Stimulated activated CD8-positive, alpha-beta memory T cell treated with anti-CD3 and anti-CD28 coated beads, Interleukin-15, amount 100 ng/mL, for 48 hours (primary cell): ENCODE measurements at places on chromosomes 6 and 20.

GRCh38 chr6:146336191-146336590 is 207.4 kb upstream of the RAB32 start:
- DNase-seq, result no peak

DNA sequence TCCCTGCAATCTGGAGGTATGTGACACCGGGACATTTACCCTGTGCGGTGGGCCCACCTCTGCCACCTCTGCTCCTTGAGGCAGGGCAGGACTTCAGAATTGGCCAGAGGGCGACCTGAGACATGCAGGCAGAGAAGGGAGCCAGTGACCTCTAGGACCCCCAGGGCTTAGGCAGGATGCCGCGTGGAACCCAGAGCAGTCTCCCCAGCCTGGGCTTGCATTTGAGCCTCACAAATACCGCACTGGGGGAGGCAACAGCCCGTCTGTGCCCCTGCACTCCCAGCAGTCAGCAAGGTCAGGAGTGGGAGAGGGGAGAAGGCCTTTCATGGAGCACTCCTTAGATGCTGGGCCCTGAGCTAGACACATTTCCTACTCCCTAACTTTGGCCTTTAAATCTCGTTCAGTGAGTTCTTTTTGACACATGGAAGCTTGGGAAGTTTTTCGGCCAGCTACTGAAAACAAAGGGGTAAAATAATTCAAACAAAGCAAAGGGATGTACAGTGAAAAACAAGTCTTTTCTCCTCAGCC is 41.7 kb downstream of the C20orf203 start:
- DNase-seq, result no peak

DNA sequence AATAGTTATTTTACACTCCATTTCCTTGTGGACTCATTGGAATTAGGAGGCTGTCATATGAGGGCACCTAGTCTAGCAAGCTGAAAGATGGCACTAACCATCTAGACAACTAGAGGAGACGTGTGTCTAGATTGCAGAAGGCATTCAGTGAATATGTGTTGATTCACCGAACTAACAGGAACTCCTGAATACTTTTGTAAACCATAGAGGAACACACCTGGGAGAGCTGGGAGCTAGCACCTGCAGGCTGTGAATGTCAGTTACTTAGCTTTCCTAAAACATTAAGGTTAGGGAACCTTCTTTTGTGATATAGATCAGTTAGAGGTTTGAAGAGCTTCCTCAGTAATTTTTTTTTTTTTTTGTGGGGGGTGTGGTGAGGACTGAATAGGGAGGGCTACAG is 7.7 kb downstream of the OPN5 start:
- DNase-seq, result no peak

- DNase-seq, result no peak
Observed at GRCh38 chr6:122472022-122472340, 374 bp upstream of the SERINC1 start.

- DNase-seq, result no peak
Observed at GRCh38 chr6:137040393-137040792, 4.4 kb downstream of the IL20RA start.

- DNase-seq, result no peak
Observed at GRCh38 chr6:84645000-84645399, 119.4 kb downstream of the TBX18 start.

DNA sequence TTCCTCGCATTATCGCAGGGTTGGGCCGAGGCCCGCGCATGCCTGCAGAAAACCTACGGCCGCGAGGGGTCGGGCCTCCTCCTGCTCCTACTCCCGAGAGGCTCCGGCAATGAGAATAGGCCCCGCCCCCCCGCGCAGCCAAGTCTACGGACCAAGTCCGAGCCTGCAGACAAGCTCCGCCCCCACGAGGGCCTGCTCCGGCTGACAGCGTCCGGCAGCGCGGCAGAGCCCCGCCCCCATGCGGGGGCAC is 3.1 kb upstream of the GPSM3 start:
- peak; percentile 100 for DNase-seq

DNA sequence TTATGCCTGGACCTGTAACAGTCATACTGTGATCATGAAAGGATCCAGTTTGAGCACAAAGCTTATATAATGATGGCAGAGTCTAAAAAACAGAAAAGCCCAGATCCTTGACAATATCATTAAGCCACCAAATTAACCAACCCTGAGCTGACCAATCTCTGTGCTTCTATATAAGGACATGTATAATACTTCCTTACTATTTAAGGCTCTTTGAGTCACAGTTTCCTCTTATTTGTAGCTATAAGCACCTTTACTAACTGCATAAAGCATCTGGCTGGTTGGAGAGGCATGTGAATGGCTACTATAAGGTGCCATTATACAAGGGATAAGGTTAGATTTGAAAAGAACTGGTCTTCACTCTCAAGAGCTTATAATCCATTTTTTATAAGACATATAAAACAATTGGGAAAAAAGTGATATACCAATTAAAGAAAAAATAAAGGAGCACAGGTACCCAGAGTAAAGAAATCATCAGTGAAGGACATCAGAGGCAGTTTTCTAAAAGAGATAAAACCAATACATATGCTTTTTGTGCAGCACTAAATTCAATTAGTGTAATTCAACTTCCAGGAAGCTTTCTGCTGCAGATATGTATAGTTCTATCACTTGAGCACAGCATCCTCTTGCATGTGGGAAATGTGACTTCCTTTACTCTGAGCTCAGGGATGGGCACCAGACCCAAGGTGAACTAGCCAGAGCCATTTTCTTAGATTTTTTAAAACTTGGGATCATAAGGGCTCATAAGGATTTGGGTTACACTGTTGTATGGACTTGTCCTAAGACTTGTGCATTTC is 121.0 kb downstream of the BTBD9 start:
- no peak for DNase-seq

DNA sequence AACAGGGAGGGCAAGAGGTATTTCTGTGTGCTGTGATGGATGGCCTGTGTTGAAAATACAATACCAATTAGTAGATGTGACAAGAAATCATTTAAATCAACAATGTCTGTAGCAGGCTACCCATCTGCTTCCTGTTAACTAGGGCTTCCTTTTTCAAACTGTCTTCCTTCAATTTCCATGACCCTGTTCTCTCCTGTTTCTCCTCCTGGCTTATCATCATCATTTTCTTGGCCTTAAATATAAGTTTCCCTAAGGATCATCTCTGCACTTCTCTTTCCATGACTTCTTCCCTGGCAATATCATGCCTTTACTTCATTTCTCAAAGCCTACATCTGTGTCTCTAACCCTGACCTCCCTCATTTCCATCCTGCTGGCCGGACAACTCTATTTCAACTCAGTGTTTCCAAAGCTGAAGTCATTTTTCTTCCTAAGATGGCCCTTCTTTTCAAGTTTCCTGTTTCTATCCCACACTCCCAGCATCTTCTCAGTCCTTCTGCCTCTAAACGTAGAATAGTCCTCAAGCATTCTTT is 18.2 kb downstream of the ZC2HC1B start:
- no peak for DNase-seq

GRCh38 chr6:37331047-37331446 is 22.7 kb upstream of the RNF8 start:
- no peak for DNase-seq

- DNase-seq, result no peak
Observed at GRCh38 chr6:89895276-89895874, 1.1 kb downstream of the GJA10 start.

GRCh38 chr6:105651969-105652368 is 249.1 kb upstream of the PREP start:
- no peak for DNase-seq

GRCh38 chr20:10513931-10514575 is 78.9 kb downstream of the SLX4IP start:
- no peak for DNase-seq

DNA sequence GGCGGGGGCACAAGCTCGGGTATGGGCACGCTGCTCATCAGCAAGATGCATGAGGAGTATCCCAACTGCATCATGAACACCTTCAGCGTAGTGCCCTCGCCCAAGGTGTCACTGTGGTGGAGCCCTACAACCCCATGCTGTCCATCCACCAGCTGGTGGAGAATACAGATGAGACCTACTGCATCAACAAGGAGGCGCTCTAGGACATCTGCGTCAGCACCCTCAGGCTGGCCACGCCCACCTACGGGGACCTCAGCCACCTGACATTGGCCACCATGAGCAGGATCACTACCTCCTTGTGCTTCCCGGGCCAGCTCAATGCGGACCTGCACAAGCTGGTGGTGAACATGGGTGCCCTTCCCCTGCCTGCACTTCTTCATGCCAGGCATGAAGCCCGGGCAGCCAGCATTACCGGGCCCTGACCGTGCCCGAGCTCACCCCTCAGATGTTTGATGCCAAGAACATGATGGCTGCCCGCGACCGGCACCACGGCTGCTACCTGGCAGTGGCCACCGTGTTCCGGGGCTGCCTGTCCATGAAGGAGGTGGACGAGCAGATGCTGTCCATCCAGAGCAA is 12.8 kb downstream of the GABRR2 start:
- no peak for DNase-seq

- no peak for DNase-seq
Observed at GRCh38 chr20:33850159-33850558, 39.0 kb downstream of the CHMP4B start.

- DNase-seq, result no peak
Observed at GRCh38 chr6:30776390-30777154, 32.2 kb upstream of the IER3 start.

DNA sequence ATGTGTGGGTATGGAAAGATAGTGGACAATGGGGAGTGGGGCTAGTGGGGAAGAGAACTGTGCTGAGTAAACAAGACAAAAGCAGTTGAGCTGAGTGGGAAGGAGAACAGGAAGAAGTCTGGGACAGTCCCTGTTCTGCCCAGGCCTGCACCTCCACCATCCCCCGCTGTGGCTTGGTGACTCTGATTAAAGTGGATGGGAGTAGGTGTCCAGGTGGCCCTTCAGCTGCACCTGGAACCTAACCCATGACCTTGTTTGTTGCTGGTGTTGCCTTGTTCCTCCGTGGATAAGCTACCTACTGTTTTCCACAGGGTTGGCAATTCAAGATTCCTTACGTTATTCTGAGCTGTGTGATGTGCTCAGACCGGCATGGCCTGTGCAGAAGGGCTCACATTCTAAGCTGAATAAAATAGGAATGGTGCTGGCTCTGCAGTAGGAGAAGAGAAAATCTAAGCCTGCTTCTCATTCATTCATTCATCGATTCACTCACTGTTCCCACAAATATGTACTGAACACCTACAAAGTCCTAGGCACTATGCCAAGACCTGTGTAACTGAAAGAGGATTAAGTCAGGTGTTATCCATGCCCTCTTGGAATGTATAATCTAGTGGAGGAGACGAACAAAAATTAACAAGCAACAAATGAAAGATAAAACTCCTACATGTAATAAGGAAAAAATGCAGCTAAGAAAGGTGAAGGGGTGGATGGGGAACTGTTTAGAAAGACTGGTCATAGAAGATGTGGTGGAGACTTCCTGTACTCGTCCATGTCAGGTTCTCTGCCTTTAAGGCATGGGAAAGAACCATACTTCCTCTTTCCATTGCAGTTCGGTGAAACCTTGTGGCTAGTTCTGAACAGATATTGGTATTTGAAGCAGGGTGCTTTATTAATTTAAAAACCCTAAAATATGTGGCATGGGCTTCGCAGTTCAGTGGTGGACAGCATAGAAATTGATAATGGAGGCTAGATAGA is 10.1 kb upstream of the CALHM6 start:
- DNase-seq, result no peak

DNA sequence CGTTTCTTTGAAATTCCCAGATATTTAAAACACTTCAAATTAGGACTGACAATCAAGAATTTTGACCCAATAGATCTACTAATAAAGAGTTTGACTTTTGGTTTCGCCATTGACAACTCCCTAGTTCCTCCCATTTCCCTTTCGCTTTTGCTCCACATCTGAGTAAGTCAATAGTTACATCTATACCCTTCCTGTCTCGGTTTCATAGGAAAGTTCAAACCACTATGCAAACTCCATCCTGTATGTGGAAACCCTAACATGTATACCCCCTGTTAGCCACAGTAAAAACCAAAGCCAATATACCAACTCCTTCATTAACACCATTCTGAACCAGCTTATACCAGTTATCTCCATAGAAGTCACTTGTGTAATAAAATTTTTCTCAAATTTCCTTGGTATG is 311.1 kb downstream of the MMUT start:
- no peak for DNase-seq

GRCh38 chr6:46491628-46492547 is 639 bp upstream of the RCAN2 start:
- no peak for DNase-seq

GRCh38 chr6:45548657-45549515 is 171.2 kb upstream of the SUPT3H start:
- no peak for DNase-seq

DNA sequence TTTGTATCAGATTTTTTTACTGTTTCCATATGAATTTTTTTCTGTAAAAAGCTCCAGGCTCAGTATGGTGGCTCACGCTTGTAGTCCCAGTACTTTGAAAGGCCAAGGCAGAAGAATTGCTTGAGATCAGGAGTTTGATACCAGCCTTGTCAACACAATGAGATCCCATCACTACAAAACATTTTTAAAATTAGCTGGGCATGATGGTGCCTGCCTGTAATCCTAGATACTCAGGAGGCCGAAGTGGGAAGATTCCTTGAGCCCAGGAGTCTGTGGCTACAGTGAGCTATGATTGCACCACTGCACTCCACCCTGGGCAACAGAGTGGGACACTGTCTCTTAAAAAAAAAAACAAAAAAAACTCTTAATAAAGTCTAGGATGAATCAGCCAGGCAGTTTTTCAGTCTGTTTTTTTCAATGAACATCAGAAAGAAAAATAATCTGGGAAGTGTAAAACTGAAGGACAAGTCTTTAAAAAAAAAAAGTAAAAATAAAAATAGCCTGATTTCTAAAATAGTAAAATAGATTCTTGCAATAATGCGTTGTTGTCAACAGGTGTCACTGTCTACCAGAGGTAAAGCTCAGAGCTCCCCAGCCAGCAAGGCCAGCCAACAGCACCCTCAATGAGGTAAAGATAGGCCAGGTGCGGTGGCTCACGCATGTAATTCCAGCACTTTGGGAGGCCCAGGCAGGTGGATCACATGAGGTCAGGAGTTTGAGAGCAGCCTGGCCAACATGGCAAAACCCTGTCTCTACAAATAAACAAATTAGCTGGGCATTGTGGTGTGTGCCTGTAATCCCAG is 9.3 kb upstream of the ATG5 start:
- DNase-seq, result no peak

DNA sequence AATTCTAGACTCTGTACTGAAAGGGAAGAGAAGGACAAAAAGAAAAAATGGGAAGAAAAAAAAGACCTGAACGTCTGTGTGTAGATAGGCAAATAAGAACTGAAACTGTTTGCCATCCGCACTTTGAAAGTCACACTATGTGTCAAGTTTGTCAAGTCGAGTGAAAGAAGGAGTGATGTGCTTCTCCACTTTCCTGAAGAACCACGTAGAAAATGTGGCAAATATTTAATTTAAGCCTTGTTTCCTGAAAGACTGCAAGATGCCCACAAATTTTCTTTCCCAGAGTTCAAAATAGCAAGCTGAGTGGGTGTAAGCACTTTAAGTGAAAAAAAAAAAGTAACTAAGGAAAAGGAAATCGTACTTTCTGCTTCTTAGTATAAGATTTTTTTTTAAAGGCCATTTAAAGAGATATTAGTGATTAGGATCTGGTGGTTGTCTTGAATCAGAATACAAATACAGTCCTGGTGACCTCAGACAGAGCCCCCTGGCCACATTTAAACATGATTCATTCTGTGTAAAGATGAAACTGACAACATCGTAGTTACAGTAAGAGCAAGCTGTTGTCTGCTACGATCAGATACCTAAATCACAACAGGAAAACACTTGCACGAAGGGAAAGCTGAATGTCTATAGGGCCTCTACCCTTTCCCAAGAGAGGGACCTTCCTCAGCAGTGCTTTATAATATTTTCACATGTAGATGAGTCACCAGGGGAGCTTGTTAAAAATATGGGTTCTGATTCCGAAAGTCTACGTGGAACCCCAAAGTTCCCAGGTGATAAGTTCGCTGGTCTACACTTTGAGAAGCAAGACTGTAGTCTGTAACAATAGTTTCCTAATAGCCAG is 102.3 kb downstream of the HIVEP2 start:
- no peak for DNase-seq
